Activated CD4-positive, CD25-positive, alpha-beta regulatory T cell (primary cell): ENCODE measurements at places on chromosomes 7 and 10.

GRCh38 chr7:138506764-138507163, 46.7 kb downstream of the TRIM24 start:
- DNase-seq: no peak

GRCh38 chr10:99369126-99369525, 40.0 kb downstream of the CNNM1 start:
- DNase-seq: no peak

DNA sequence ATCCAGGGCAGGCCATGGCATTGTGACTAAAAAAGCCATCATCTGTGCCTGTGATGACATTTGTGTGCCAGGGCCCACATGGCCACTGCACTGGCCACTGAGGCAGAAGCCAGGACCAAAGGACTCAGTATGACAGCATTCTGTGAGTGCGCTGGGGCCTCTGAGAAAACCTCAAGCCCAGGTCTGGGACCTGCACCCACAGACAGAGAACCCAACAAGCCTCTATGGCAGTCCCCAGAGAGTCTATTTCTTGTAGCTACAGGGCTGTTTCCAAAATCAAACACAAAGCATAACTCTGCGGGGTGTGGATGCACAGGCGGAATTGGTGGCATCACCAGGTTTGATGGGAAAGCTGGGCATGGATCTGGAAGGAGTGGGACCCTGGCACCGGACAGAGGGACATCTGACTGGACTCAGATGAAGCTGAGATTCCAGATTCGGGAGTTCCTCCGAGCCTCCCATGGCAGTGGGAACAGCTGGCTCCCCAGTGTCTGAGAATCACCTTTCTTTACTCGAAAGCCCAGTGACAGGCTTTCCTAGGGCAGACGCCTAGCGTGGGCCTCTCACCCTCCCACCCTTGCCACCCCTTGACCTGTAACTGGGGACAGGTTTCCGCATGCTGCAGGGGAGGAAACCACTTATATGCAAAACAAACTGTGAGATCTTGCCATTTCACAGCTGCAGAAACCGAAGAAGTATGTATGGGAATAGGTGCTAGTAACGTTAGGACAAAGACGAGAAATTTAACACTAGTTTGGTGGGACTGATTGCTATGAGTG, 70.6 kb upstream of the RHEB start:
- DNase-seq: no peak

DNA sequence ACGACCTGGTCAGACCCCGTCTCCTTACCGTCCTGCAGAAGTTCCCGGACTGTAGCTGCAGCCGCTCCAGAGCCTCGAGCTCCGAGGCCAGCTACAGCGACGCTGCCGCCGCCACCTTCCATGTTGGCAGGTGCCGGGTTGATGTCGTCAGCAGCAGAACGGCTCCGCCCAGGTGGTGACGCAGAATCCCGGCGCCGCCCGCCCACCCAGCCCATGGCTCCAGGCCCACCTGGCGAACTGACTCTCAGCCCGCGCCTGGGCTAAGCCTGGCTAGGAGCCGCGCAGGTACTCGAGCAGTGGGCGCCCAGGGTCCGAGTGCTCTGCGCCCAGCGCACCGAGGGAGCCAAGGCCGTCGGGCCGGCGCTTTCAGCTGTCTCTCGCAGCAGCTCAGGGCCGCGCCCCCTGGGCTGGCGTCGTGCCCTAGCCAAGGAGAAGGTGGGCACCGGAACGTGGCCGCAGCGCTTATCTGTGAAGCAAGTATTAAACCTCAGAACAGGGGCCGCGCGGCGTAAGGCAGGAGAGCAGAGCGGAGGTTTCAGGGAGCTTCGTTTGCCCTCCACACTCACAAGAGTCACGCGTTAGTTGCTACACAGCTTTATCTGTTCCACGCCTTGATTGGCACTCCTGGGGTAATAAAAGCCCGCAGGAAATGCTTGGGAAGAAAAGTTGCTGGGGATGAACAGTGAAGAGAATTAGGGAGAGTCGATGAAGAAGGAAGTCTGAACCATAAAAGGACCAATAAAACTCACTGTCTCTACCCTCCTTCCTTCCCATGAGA, at the start of the genes COG5 and DUS4L:
Gene COG5, minus strand, starts transcription at position 146 of the 778 bp plus-strand sequence. Its CDS starts 24 bp downstream, at position 122.
Gene DUS4L, plus strand, starts transcription at position 197 of the 778 bp plus-strand sequence. CDS start 3,100 bp downstream, outside the sequence.
- DNase-seq: peak; percentile 80

- DNase-seq: no peak
Observed at GRCh38 chr7:43248961-43249822, 136.7 kb downstream of the HECW1 start.

- no peak for DNase-seq
Observed at GRCh38 chr10:90723416-90724068, 134.3 kb downstream of the HTR7 start.

DNA sequence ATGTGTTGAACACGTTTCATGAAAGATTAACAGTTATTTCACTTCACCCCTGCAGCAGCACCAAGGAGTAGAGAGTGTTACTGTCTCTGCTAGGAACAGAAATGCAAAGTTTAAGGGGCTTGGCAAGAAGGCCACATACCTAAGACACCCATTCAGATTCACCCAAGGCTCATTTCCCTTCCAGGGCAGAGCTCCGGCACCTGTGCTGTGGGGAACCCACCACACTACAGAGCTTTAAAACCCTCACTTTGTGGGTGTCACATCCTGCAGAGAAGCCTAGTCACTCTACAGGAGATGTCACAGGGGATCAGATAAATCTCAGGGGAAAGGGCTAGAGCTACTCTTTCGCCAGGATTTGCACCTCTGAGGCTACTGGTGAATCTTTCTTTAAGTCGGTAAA, 176.1 kb upstream of the KLF6 start:
- DNase-seq: no peak

DNA sequence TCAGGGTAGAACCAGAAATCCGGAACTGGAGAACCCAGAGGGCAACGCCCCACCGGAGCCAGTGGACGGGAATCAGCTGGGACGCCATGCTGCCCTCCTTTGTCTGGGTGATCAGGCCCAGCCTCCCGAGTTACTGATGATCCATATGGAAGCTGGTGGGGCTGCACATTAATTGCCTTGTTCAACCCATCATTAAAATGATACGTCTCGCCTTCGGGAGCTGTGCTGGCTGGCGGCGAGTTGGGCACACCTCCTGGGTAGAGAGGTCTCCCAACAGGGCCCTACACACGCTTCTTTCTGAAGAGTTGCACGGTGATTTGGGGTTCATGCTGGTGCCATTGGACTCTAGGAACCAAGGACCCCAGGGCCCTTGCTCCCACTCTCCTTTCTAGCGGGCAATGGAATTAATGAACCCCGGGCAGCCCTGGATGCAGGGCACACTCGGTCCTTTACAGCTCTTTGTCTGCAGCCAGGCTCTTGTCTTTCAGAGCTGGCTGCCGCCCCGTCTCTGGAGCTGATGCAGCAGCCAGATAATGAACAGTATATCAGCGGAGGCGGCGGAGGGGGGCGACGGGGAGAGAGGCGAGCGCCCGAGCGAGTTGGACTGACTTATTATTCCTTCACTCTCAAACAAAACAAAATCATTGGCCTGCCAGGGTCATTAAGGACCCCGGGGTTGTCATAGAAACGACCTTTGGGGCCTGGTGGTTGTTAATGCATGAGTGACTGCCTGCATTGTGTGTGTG, 412.2 kb upstream of the ZMIZ1 start:
- DNase-seq: no peak

- DNase-seq: no peak
Observed at GRCh38 chr7:84900215-84900614, 286.6 kb downstream of the SEMA3D start.

DNA sequence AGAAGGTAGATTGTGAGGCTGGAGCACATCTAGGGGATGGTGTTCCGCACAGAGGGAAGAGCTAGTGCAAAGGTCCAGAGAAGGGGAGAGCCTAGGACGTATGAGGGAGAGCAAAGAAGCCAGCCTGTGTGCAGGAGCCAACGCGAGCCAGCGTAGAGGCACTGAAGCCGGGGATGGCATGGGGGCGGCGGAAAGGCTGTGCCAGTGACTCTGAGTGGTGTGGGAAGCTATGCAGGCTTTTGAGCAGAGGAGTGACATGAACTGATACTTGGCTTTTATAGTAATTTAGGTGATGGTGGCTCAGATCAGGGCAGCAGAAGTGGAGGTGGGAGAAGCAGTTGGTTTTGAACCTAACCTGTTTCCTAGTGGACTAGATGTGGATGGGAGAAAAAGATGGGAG, 65.8 kb downstream of the ATXN7L1 start:
- DNase-seq: no peak

DNA sequence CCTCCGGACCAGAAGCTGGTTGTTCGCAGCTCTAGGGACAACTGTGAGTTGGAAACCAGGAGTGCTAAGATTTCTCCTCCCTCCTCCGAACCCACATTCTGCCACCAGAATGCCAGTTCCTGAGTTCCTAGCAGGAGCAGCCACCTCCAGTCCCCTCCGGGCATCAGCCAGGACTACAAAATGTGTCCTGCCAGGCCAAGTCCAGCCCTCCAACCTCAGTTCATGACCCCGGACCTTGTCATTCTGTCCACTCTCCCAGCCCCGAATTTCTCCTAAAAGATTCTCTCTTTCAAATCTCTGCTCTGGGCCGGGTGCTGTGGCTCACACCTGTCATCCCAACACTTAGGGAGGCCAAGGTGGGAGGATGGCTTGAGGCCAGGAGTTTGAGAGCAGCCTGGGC, 2.3 kb downstream of the ZAN start:
- no peak for DNase-seq

- DNase-seq: no peak
Observed at GRCh38 chr7:157136372-157136771, 2.4 kb upstream of the UBE3C start.
